ENCODE measurements at places on chromosomes 7 and 10.

DNA sequence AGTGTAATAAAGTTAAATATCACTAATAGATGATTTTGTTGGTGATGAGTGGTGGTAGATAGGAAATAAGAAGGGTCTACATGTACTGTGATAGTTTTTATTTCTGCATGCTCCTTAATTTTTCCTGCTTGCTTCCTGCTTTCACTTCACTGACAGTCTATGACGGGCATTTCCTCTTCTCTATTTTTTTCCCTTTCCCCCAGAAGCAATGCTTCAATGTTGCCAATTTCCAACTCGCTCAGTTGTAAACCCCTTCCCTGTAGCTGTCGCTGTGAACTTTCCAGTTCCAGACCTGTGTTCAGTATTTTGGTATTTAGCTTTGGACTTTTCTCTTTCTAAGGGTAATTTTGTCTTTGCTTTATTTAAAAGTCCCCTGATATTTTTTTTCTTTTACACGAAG is 123.5 kb upstream of the AGR3 start:
- no peak for DNase-seq

DNA sequence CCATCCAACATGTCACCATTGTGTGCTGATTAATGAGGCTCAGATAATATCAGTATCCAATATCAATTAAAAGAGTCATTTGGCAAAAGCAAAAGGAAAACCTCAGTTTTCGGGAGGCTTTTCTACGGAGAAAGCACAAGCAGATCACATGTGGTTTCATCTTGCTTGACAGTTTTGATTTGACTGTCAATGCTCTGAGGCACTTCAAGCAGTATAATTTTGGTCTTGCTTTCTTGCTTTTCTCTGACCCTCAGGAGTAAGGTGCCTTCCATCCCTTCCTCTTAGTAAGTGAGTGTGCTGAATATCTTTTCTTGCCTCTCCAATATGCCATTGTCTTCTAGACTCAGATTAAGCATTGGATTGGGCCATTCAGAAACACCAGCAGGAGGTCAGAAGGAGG is 115.5 kb upstream of the CALCR start:
- DNase-seq = no peak

DNA sequence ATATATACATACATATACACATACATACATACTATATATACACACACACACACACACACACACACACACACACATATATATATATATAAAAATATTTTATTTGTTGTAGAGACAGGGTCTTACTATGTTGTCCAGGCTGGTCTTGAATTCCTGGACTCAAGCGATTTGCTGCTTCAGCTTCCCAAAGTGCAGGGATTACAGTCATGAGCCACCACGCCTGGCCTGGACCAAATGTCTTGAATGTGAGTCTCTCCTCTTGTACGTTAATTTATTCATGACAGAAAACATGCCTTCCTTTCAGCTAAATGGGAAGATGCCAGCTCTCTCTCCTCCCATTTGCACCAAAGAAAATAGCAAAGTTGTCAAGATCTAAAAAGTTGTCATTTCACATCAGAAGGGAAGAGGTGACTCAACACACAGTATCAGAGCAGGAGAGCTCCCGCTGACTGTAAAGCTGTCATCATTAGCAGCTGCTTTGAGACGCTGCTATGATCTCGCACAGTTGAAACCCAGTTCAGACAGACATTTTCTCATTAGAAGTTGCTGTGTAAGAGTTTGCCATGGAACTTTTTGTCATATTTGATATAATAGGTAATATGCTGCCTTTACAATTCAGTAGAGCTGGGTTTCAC is 224.3 kb downstream of the SFMBT2 start:
- DNase-seq = no peak

DNA sequence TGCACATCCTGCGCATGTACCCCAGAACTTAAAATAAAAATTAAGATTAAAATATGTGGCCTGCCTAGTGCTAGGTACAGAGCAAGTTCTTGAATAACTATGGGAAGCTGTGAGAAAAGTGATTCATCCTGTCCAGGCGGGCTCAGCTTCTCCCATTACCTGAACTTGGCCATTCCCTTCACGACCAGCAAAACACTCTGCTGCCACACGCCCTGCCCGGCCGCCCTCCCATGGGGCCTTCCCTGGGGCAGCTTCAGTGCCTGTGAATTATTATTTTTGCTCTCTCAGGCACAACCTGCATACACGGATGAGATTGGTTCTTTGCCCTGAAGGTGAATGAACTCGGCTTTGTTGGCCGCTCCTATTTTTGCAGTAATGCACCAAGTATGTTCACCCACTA is 209.2 kb upstream of the SHH start:
- no peak for DNase-seq

GRCh38 chr7:97439637-97440214 is 292.2 kb upstream of the TAC1 start:
- DNase-seq = no peak
